Naive thymus-derived CD8-positive, alpha-beta T cell (primary cell): ENCODE measurements at places on chromosomes 1 and 21. TPM values are rescaled to one million over a fixed set of nuclear protein-coding genes. Genes with fewer than 3 reads are reported as not detected.
A peak's percentile ranks its signal among the peaks of the same experiment; 100 is the strongest.

DNA sequence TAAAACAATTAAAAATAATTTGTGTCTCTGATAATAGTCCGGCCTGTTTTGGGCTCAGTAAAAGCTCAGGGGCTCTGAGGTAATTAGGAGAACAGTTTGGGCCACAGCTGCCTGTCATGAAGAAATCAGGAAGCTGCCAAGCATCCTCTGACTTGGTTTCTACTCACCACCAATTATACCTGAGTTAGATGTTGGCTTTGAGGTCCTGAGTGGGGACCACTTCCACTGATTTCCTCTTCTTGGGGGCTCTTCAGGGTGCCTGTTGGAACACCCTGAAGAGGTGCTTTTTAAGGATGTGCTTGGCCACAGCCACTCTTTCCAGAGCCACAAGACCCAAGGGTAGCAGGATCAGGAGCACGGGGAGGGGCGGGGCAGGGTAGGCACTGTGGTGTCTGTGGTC lies 10.9 kb downstream of the SLC6A17 start:
- peaks cover 7% of the 10 kb centered on the region for H3K4me1 ChIP-seq
- H3K27me3 ChIP-seq: peaks cover 21% of the 10 kb centered on the region
- H3K4me3 ChIP-seq: no peak overlapping the region
- H3K27ac ChIP-seq: no peak overlapping the region
- no peak for DNase-seq

- DNase-seq: no peak
- no peak overlapping the region for H3K27ac ChIP-seq
- no peak overlapping the region for H3K4me3 ChIP-seq
- H3K36me3 ChIP-seq: no peaks in the 10 kb centered on the region
- H3K4me1 ChIP-seq: no peaks in the 10 kb centered on the region
Observed at GRCh38 chr1:184940694-184941409, 33.5 kb downstream of the NIBAN1 start.

Gene TP53BP2
- 46.2 TPM for total RNA-seq

Gene LAMC2
- total RNA-seq: not detected

DNA sequence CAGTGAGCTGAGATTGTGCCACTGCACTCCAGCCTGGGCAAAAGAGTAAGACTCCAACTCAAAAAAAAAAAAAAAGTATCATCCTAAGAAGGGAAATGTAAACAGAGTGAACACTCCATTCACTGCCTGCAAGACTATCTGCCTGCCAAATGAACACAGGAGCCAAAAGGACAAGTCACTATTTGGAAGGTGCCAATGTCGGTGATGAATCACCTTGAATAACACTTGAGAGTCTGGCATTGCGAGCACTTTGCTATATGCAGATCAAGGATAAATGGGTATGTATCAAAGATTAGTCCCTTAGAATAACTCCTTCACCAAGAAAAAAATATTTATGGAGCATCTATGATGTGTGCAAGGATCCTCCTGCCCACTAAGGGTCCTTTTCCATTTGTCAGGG lies 6.6 kb downstream of the UBR4 start:
- no peak overlapping the region for H3K27ac ChIP-seq
- DNase-seq: no peak
- H3K36me3 ChIP-seq: peaks cover 55% of the 10 kb centered on the region
- no peaks in the 10 kb centered on the region for H3K27me3 ChIP-seq
- H3K4me1 ChIP-seq: peaks cover 70% of the 10 kb centered on the region
- no peak overlapping the region for H3K4me3 ChIP-seq

Gene VPS26C
- total RNA-seq: 77.8 TPM

DNA sequence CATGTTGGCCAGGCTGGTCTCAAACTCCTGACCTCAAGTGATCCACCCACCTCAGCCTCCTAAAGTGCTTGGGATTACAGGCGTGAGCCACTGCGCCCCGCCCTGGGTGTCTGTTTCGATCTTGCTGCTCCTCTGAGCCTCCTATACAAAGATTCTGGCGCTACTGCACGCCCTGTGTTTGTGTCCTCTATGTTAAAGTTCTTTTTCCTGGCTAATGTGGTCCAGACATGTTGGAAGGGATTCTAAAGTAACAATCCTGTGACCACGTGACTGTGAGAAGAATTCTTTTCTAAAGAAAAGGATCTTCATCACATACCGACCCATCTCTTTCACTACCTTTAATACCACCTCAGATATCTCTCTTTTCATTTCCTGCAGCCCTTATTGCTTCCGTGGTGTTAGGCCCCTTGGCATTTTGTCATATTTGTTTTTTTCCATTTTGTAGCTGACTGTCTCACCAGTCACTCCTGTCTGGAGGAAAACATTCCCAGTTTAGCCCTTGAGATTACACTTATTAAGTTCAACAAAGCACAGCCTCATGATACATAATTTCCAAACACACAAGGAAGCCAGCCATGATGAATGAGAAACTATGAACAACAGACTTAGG lies 27.2 kb upstream of the ENO1 start:
- H3K4me3 ChIP-seq: no peak overlapping the region
- H3K36me3 ChIP-seq: peaks cover 4% of the 10 kb centered on the region
- no peaks in the 10 kb centered on the region for H3K27me3 ChIP-seq
- DNase-seq: no peak
- peak overlapping the region; percentile 84 for H3K27ac ChIP-seq

Gene NUAK2
- 47.9 TPM for total RNA-seq
